ENCODE measurements at places on chromosomes 7 and 10. TPM values are rescaled to one million over a fixed set of nuclear protein-coding genes. Genes with fewer than 3 reads are reported as not detected.

OR2A1 gene
- total RNA-seq, result not detected

MUC3A gene
- total RNA-seq, result 22.3 TPM

LIPF gene
- total RNA-seq, result not detected

SEC61G gene
- total RNA-seq, result 318 TPM

ZNF467 gene
- total RNA-seq, result 1.1 TPM

DTX2 gene
- 27.7 TPM for total RNA-seq

SLC26A3 gene
- total RNA-seq, result not detected

CUBN gene
- total RNA-seq, result 0.06 TPM

GFRA1 gene
- total RNA-seq, result 9.5 TPM

CABCOCO1 gene
- 0.46 TPM for total RNA-seq

PPP1R17 gene
- total RNA-seq, result not detected

CPN1 gene
- 0.34 TPM for total RNA-seq

ACBD5 gene
- total RNA-seq, result 24.3 TPM

EIF5AL1 gene
- total RNA-seq, result 2.2 TPM

KIF11 gene
- 41.3 TPM for total RNA-seq

MRC1 gene
- total RNA-seq, result 0.02 TPM

GNGT1 gene
- not detected for total RNA-seq

OGDHL gene
- total RNA-seq, result 0.46 TPM

ARL5B gene
- 7.3 TPM for total RNA-seq

GBF1 gene
- 26.4 TPM for total RNA-seq

CFAP70 gene
- 0.17 TPM for total RNA-seq

AZGP1 gene
- not detected for total RNA-seq

CBLL1 gene
- 26.4 TPM for total RNA-seq

SPDYE1 gene
- not detected for total RNA-seq

C7orf57 gene
- total RNA-seq, result 0.32 TPM

ZNF138 gene
- total RNA-seq, result 3.0 TPM

GPR158 gene
- total RNA-seq, result 0.06 TPM

MEOX2 gene
- not detected for total RNA-seq

PPP1R9A gene
- 3.6 TPM for total RNA-seq

HPSE2 gene
- not detected for total RNA-seq

GCK gene
- 0.05 TPM for total RNA-seq

SPDYE2 gene
- not detected for total RNA-seq

GBX1 gene
- total RNA-seq, result not detected

SERPINE1 gene
- 1,731 TPM for total RNA-seq

PCGF5 gene
- total RNA-seq, result 45.0 TPM

CPA2 gene
- total RNA-seq, result 0.11 TPM

TMEM229A gene
- total RNA-seq, result not detected

DDC gene
- 1.1 TPM for total RNA-seq

THNSL1 gene
- 3.5 TPM for total RNA-seq

AKR1C4 gene
- total RNA-seq, result 0.13 TPM

OR13A1 gene
- total RNA-seq, result not detected

LBX1 gene
- total RNA-seq, result not detected

CALD1 gene
- total RNA-seq, result 215 TPM

SPDYE2B gene
- not detected for total RNA-seq

SYNPO2L gene
- total RNA-seq, result 0.01 TPM

PDLIM1 gene
- total RNA-seq, result 293 TPM

TCAF2 gene
- total RNA-seq, result 1.4 TPM

DENND2A gene
- total RNA-seq, result 0.64 TPM

PTPRN2 gene
- total RNA-seq, result 0.69 TPM

SFRP4 gene
- total RNA-seq, result 4.3 TPM

Measured in A549 treated with AZD2906 at 1 μM for 4 hours (cell line).